ENCODE measurements at places on chromosomes 4 and X.

DNA sequence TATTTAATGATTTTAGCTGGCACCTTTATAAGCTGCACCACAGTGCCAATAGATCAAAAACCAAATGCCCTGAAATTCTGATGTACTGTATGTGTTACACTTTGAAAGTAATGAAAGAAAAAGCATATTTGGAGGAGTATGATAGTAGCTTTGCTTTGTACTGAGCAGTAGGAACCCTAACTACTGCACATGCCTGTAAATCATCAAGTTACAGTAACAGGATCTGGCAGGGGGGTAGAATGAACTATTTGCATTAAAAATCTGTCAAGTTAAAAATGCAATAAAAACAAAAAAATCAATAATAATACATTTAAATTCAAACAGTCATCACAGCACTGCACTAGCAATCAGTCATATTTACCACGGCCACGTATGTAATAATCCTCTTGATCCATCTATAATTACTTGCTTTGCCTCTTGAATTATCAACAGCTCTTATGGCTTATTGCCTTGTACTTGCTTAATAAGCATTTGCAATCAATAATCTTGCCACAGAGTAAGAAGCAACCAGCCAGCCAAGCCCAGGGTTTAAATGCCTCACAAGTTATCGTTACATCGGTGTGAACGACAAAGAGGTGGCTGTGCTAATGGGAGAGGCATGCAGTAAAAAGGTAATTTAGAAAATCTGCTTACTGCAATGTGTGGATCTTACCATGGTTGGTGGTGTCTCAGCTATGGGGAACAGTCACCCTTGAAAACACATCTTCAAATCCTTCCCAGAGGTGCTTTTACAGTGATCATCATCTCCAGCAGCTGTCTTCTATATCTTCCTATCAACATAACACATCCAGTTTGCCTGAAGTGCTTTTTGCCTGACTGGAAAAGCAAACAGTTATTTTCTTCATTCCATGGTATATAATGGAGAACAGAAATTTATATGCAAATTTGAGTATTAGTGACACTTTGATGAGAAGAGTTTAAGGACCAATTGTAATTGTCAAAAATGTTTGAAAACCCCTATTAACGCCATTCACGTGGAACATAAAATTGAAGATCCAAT lies 1812.1 kb upstream of the ADGRL3 start:
- DNase-seq, result no peak

DNA sequence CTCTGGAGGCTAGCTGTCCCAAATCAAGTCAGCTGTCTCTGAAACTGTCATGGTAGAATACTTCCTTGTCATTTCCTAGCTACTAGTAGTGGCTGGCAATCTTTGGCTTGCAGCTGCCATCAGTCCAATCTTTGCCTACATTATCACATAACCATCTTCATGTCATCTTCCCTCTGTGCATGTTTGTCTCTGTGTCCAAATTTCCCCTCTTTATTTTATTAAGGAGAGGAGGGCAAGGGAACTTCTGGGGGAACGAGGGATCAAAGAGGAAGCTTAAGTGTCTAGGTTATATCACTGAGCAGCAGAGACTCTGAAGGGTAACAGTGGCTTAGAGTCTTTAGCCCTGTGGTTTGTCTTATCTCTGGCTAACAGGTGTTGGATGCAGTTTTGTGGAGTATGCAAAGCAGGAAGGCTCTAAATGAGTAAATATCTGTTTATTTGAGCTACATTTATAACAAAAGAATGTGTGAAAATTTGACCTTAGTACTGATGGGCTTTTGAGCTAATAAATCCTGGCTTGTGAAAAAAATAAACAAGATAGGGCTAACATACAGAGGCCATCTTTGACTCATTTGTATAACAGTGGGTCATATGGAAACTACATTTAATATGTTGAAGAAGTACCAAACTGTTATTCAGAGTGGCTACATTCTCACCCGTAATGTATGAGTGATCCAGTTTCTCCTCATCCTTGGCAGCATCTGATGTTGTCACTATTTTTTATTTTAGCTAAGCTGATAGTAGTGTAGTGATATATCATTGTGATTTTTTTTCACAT lies 49.4 kb upstream of the ENOX2 start:
- DNase-seq, result no peak

- no peak for DNase-seq
These were observed 23.6 kb downstream of the COX18 start for GRCh38 chr4:73045879-73046278.

- DNase-seq, result no peak
These were observed 149.6 kb downstream of the INPP4B start for GRCh38 chr4:142696334-142697122.

- no peak for DNase-seq
These were observed 79.7 kb downstream of the VMA21 start for GRCh38 chrX:151476604-151477303.

DNA sequence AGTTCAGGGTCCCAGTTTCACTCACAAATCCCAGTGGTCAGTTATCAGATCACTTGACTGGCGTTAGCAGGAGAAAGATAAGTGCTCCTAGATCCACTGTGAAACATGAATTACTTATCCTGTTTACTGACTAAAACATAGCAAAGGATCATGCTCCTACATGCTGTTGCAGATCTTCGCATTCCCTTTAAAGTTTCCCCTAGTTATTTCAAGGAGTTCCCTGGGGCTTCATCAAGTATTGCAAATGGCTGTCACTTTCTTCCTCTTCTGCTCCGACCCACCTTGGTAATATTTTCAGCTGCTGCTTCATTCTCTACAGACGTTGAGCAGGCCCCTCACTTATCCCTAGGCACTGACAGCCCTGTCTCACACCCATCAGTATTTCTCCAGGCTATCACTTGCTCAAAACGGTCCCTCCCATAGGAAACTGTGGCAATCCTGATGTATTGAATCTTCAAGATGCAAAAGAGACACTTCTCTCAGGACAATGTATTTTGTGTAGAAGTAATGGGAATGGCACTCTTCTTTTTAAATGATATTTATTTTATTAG lies 466.0 kb downstream of the INPP4B start:
- no peak for DNase-seq

DNA sequence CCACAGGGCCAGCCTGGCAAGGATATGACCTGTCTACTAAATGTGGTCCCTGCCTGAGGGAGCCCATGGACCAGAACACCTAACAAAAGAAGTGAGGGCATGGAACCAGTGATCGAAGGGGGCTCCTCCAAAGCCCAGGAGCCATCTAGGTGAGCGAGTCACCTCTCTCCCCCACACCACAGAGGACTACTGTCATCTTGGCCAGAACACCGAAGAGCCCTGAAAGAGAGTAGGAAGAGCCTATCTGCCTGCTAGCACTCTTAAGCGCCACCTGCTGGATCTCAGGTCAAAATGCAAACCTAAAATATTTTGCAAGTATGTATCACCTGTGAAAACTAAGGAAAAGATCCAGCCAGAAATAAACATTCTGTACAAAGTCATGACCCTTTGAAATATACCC lies 137.9 kb upstream of the ZXDB start:
- DNase-seq, result peak; percentile 63

DNA sequence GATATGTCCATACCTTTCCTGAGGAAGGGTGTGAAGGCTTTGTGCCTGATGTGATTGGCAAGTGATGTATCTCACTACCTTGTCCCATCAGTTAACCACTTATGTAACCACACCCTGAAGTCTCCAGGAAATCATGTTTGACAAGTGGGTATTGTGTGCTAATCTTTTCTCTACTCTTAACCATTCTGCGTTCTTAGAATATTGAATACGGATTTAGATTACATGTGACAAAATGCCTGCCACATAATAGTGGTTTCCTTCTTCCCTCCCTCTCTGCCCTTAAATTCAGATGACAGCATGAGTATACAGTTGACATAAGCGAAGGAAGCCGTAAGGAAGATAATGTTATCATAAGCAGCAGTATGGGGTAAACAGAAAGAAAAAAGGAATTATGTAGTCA lies 108.4 kb downstream of the KLHL8 start:
- no peak for DNase-seq

DNA sequence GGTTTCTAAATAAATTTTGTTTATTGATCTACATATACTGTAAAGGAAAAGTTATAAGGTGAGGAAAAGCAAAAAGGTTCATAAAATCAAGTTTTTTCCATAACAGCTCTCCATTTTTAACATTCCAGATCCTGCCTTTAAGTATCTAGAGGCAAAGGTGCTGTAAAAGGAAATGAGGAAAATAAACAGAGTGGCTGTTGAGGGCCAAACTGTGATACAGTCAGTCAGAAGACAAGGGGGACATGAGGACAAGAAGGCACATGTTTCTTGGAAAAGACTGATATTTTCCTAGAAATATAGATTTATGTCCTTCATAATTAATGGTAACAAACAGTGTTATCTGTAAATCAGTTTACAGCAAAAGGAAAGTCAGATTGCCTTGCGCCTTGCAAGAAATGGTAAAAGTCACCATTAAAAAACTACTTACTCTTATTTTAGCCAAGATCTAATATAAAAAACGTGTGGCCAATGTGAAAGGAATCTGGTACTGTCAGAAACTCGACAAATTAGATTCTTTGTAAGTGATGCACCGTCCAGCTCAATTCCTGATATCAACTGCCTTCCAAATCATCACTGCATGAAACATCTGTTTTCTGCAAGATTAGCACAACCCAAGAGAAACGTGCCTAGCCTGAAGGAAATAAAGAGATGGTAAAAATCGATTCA lies 34.0 kb upstream of the VEGFD start:
- no peak for DNase-seq

All from RKO (cell line).